ENCODE measurements at places on chromosomes 6 and 20. TPM values are rescaled to one million over a fixed set of nuclear protein-coding genes. Genes with fewer than 3 reads are reported as not detected.

BFSP1 gene
- 2.0 TPM for total RNA-seq

CLVS2 gene
- not detected for total RNA-seq

GRCh38 chr6:40569162-40569910 lies 17.8 kb downstream of the LRFN2 start:
- no peak for DNase-seq

- no peak for DNase-seq
Observed at GRCh38 chr6:135329851-135330803, 149.0 kb downstream of the MYB start.

DNA sequence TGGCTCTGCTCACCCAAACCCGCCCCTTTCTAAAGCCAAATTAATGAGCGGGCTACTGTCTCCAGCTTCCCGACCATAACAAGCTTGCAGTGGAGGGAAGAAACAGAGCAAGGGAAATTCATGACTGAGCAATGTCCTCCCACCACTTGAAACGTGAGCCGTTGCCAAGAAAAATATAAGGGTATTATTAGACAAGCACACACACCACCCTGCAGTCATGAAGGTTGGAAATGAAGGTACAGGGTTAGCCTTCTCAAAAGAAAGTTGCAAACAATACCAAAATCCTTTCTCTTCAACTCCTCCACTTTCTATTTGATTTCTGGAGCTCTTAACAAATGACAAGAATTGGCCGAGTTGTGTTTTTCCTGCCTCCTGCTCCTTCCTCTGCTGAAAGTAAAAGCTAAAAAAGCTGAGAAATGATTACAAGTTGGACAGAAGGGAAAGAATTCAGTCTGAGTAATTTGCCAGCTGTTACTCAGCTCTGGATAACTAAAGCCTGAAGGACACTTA lies 151.1 kb upstream of the B3GAT2 start:
- peak; percentile 66 for DNase-seq

GRCh38 chr20:37915800-37916570 lies 13.1 kb downstream of the VSTM2L start:
- no peak for DNase-seq

HDGFL1 gene
- not detected for total RNA-seq

- DNase-seq = no peak
Observed at GRCh38 chr6:144106206-144106605, 10.8 kb upstream of the SF3B5 start.

- DNase-seq = peak; percentile 67
Observed at GRCh38 chr20:63706852-63707557, 771 bp downstream of the ARFRP1 start.

GRCh38 chr6:43103253-43103876 lies 27.3 kb downstream of the PTK7 start:
- no peak for DNase-seq

GRCh38 chr6:166934174-166934573 lies 22.2 kb downstream of the RNASET2 start:
- no peak for DNase-seq

GRCh38 chr6:122399348-122400120 lies at the start of gene HSF2:
TSS of gene HSF2 (plus strand) at chr6:122399652. CDS start at chr6:122399738, 86 bp downstream.
- DNase-seq = peak; percentile 93

GCNT2 gene
- 57.8 TPM for total RNA-seq

DNA sequence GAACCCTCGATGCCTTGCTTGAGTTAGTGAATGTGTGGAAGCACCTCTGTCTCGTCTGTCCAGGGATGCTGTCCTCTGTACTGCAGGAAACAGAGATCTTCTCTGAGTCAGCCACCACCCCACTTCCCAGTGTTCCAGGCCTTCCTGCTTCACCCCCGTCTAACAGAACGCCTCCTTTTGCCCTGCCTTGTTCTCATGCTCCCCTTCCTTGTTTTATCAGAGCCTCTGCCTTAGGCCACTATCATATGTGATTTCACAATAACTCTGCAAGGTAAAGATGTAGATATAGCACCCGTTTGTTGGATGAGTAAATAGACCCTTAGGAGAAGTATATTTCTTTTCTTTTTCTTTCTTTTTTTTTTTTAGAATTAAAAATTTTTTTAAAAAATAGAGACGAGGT lies 106.7 kb upstream of the CLDN20 start:
- peak; percentile 61 for DNase-seq

DNA sequence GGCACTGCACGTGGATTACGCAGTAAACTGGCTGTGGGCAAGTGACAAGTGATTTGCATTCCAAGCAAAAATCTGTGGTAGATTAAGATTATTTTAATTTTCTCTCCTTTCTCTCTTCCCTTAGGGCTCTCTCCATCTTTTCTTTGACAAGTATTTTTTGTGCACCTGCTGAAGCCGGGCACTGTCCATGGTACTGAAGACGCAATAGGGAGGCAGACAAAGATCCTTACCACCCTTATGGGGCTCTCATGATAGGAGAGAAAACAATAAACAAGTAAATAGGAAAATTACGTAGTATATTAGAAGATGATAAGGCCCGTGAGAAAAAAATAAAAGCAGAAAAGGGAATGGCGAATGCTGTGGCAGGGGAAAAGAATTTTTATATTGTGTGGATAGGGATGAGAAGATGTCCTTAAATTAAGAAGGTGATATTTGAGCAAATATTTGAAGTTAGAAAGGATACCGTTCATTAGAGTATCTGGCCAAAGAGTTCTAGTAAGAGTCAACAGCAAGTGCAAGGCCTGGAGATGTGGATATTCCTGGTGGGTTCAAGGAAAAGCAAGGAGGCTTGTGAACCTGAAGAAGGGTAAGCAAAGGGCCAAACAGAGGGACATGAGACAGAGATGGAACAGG lies 146.0 kb downstream of the LAMP5 start:
- peak; percentile 1 for DNase-seq

EEF1A2 gene
- total RNA-seq = 22.0 TPM

GRCh38 chr6:157587127-157587926 lies 206.3 kb downstream of the ZDHHC14 start:
- no peak for DNase-seq

- DNase-seq = no peak
Observed at GRCh38 chr6:134046054-134046453, 6.4 kb downstream of the SLC2A12 start.

RPP40 gene
- 14.3 TPM for total RNA-seq

DNA sequence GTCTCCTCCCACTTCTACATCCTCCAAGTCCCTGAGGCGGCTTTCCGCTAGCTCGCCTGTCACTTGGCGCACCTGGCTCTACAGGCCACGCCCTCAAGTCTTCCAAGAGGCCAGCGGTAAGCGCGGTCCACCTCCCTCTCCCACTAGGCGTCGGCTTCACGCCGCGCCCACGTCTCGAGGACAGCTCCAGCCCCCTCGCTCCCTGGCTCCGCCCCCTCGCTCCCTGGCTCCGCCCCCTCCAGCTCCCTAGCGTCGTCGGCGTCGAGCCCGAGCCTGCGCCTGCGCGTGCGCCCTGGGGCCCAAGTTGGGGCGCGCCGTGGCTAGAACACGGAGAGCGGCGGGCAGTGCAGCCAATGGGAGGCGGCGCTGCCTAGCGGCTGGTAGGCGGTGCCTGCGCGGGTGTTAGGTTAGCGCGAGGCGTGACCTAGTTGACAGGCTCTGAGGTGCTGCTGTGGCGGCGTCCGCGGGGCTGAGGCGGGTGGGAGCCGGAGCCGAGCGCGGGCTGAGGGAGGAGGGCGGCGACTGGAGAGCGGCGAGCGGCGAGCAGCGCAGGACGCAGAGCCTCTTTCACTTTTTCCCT lies at the start of gene MACROD2:
Gene MACROD2 (plus strand): TSS at position 431 of the 580 bp plus-strand sequence.
- DNase-seq = peak; percentile 83

DNA sequence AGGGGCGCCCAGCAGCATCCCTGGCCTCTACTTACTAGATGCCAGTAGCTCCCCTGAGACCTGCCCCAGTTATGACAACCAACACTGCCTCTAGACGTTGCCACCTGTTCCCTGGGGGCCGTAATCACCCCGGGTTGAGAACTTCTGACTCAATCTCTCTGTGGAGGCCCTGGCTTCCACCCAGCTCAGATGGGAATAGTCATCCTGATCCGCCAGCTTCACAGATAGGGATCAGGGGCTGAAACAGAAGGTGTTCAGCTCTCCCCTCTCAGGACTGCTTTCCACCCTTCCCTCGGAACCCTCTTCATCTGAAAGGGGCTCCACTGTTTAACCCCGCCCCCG lies 3.3 kb downstream of the CAPN11 start:
- no peak for DNase-seq

METTL24 gene
- total RNA-seq = not detected

THBS2 gene
- total RNA-seq = 0.51 TPM

DNA sequence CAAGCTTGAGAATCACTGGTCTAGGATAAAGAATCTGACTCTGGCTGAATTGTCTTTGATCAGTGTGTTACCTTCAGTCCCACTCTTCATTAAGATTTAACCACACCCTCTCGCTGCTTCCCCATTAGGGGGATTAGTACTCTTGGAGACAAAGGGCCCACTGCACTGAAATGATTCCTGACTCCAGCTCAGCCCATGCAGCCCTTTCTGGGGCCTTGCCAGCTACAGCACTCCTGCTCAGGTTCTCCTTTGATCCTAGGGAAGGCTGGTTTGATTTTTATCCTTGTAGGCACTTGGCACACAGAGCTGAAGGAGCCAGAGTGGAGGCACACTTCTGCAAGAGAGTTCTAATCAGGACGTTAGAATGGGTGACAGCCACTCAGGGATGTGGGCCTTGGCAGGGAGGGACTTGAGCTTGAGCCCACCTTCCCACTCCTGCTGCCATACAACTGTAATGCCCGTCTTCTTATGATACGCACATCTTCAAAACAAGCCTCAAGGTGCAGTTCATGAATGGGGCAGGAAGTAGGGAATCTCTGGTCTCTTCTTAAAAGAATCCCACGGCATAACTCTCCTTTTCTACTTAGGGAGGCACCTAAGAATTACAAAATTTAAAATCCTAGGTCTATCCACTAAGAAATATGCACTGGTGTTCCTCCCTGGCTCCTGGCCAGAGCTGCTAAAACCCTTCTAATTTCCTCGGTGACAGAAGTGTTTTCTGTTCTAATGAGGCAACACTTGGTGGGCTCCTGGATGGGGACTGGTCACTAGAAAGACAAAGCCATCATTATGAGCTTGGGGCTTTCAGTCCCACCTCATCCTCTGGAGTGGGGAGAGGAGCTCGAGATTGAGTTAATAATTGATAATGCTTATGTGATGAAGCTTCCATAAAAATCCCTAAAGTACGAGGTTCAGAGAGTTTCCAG lies 1.5 kb upstream of the SLA2 start:
- DNase-seq = no peak

HMGCLL1 gene
- not detected for total RNA-seq

- no peak for DNase-seq
Observed at GRCh38 chr20:61638802-61639585, 386.9 kb downstream of the CDH4 start.

UNC5CL gene
- under 0.01 TPM for total RNA-seq

HTR1B gene
- 2.1 TPM for total RNA-seq

DNA sequence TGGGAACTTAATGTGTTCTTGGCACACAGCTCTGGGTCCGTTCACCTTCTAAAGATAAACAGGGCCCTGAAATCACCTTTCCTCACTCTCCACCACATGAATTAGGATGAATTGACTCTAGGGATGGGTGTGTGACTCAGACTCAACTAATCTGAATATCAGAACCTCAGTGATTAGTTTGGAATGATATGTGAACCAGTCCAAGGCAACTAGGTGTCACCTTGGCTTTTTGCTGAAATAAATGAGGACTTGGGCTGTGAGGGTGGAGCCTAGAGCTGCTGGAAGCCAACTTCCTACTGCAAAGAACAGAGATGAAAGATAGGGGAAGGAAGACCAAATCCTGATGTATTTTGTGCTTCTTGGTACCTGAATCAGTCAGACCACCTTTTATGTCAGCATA lies 132.0 kb upstream of the RNF24 start:
- no peak for DNase-seq

SCGN gene
- under 0.01 TPM for total RNA-seq

Data from dermis microvascular lymphatic vessel endothelial cell (primary cell).